NCI-H82 (cell line): ENCODE measurements at places on chromosomes 5 and 9.

DNA sequence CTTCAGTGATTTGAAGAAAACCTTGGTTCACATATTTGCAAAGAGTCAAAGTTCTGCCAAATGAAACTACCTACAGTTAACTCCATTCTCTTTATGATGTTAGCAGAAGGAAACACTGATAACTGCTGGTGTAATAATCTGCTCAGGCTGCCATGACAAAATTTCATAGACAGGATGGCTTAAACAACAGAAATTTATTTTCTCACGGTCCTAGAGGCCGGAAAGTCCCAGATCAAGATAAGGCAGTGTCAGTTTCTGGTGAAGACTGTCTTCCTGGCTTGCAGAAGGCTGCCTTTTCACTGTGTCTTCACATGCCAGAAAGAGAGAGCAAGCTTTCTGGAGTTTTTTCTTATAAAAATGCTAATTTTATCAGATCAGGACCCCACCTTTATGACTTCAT lies 102.4 kb upstream of the PARP8 start:
- no peak for DNase-seq

DNA sequence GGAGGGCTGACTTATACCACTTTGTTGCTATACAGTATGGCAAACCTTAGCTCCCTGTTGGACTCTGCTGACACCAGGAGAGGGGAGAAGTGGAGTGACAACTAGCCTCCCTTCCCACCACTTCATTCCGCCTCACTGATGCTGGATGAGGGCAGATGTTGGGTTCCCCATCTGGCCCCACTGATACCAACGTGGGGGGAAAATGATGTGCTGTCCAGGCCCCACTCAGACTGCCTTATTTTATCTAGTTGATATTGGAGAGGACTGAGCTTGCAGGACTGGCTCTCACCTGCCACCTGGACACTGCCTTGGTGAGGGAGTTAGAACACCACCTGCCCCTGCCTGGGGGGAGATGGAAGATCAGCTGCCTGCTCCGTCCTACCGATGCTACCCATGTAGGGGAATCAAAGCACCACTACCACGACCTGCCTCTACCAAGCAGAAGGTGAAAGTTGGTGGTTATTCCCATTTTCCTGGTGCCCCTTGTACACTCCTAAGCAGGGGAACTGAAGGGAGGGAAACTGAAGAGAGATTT lies 292.1 kb downstream of the GADD45G start:
- no peak for DNase-seq

GRCh38 chr9:14812806-14813205 lies 90.3 kb upstream of the CER1 start:
- DNase-seq: no peak

DNA sequence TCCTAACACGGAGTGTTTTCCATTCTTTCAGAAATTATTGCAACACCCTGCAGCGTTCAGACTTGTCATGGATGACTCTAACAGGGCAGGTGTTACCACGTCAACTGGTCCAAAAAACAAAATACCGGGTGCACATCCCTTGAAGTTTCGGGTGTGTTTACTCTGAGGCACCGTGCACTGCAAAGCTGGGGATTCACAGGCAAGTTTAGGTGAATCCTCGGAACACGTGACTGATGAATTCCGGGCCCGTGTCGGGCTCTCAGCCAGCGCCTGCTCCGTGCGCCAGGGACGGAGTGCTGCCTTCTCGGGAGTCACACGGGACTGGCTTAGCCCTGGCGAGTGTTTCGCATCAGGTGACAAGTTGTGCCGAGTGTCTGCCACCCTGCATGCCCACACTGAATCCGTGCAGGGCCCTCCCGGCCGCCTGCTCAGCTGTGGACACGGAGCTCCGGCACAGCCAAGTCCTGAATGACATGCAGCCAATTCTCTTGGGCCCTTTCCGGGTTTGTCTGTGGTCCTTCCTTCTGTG lies 66.0 kb upstream of the IRX4 start:
- DNase-seq: no peak

- DNase-seq: no peak
Observed at GRCh38 chr5:40654377-40654991, 25.2 kb upstream of the PTGER4 start.

DNA sequence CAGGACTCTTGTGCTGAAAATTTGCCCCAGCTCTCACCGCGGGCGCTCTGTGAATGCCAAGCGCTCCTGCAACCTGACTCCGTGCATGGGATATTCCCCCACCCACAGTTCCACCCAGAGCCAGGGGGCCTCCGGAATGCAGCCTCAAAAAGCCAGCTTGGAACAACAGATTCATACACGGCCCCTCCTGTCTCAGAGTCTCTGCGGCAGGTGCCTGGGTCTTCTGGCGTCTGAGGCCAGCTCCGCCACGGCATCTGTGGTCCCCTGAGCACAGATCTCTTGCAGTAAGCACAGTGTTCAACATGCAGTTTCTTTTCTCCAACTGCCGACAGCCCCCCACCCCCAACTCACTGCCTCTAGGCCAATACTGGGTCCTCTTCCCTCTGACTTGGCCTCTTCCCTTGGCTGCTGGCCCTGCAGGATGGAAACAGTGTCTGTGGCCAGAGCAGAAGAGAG lies 355.7 kb upstream of the IRX2 start:
- no peak for DNase-seq

- DNase-seq: peak; percentile 92
Observed at GRCh38 chr9:90343366-90343765, 299.3 kb downstream of the DIRAS2 start.

DNA sequence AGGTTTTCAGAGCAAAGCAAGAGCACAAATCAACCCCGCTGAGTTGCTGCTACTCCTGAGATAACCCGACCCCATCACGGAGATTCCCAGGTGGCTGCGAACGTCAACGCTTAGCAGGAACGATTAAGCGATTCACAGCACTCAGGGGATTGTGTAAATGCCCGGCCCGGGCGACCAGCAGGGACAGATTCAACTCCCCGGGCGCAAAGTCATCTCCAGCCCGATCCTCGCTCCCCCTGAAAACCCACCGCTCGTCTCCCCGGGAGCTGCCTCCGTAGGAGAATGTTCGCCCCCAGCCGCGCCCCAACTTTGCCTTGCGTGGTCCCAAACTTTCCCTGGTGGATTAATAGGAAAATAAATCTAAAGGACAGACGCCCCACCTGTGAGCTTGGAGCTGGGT lies 685 bp downstream of the SLC24A2 start:
- peak; percentile 87 for DNase-seq

- DNase-seq: no peak
Observed at GRCh38 chr5:66655395-66656324, 59.5 kb downstream of the MAST4 start.

- no peak for DNase-seq
Observed at GRCh38 chr5:133962801-133963476, 5.5 kb downstream of the C5orf15 start.

GRCh38 chr5:57805732-57806131 lies 323.1 kb upstream of the ACTBL2 start:
- no peak for DNase-seq

DNA sequence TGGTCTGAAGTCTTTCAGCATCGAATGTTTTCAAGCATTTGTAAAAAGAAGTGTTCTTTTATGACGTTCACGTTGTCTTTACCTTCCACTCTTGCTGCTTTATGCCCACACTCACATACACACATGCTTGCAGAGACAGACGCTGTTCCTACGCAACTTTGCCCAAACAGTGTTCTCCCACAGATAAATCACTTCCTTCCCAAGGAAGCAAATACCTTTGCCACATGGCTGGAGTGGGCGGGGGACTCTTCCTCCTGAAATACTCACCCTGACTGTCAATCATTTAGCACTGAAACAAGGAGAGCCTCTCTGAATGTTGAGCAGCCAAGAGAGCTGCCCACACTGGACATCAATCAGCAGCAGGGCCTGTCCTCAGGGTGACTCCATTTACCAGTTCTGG lies 22.4 kb upstream of the ASTN2 start:
- DNase-seq: no peak

DNA sequence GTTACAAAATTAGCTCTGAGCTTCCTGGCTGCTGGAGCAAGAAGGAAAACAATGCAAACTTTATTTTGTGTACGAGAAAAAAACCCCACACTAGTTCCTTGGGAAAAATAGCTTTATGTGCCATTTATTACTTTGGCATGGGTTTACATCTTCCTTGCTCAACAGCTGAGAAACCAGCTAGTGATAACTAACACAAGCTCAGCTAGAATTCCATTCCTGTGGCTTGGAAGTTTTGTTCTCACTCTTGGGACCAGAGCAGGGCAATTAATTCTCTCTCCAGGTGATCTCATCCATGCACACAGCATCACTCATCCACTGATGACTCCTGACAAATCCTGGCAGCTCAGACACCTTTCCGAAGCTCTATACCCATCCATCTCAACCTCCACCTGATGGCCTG lies 104.1 kb downstream of the CRB2 start:
- no peak for DNase-seq
